Hematopoietic multipotent progenitor cell treated with erythropoietin and hydrocortisone succinate and interleukin-3 and kit ligand, for 4 days (in vitro differentiated cells): ENCODE measurements at places on chromosomes 12 and 14.

DNA sequence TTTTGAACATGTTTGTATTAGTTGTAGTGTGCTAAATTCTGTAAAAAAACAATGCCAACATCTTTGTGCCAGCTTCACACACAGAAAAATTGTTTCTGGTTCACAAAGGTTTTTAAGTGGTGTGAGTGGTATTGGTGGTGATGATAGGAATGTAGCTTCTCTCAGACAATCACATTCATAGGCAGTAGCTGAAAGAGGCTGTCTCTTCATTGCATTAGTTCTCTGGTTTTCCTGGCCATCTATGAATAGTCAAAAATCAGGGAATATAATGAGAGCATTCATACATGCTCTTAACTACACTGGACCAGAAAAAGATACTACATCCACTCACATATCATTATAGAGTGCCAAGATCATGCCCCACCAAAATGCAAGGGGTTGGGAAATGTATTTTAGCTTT lies 433.5 kb downstream of the FLRT2 start:
- DNase-seq, result no peak

DNA sequence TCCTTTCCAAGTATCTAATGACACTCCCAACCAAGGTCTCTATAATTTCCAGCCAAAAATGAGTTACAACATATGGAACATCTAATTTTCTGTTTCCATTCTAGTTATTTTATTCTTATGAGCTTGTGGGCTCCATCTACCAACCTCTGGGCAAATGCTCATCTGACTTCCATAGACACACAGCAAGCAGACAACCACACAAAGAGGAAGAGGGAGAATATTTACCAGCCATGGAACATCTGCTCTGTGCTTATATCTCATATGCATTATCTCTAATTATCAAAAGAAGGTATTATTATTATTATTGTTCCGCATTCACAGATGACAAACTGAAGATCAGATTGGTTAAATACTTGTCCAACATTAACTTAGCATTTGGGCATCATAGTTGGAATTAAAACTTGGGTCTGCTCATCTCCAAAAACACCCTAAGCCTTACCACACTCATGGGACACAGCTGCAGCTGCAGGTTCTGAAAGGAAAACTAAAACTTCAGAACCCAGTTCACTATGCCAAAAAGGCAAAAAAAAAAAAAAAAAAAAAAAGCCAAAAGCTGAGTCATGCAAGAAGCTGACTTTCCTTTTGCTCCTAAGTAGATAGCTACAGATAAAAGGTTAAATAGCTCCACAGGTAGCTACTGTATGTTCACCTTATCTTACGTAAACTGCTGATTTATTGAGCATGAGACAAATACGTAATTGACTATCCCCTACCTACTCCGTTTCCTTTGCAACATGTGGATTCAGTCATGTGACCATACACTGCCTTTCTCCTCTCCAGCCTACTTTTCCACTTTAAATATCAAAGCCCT lies 23.6 kb upstream of the TCL1B start:
- DNase-seq, result no peak

GRCh38 chr12:76080017-76080728 lies 4.3 kb downstream of the NAP1L1 start:
- no peak for DNase-seq

DNA sequence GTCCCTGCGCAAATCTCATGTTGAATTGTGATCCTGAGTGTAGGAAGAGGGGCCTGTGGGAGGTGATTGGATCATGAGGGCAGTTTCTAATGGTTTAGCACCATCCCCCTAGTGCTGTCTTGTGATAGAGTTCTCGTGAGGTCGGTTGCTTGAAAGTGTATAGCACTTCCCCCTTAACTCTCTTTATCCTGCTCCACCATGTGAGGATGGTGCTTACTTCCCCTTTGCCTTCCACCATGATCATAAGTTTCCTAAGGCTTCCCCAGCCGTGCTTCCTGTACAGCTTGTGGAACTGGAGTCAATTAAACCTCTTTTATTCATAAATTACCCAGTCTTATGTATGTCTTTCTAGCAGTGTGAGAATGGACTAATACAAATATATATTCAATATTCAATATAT lies 303.7 kb upstream of the SEL1L start:
- DNase-seq, result no peak

GRCh38 chr12:83823386-83824045 lies 1089.1 kb downstream of the SLC6A15 start:
- DNase-seq, result peak; percentile 63

GRCh38 chr12:52872644-52873389 lies 24.0 kb upstream of the KRT78 start:
- no peak for DNase-seq

DNA sequence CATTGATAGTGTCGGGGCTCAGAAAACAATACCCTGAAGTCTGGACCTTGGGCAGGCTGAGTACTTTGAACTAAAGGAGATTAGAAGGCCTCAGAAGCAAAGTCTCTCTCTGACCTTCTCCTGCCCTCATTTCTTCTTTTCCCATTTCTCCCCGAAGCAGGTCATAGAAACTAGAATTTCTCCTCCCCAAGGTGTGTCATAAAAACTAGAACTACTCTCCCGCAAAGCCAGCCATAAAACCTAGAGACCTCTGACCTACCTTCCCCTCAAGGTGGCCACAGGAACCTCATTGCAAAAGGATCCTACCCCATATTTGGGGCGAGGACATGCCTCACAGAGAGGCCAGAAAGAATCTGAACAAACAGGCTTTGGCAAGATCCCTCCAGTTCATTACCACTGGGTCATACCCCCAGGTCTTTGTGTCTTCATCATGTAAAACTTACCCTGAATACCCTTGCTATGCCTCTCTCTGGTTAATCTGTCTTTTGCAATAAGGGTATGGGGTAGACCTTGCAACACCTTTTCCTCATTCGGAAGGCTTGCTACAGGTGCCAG lies 64.7 kb upstream of the ZFP36L1 start:
- DNase-seq, result no peak

GRCh38 chr14:26526137-26526536 lies 71.7 kb downstream of the NOVA1 start:
- no peak for DNase-seq

DNA sequence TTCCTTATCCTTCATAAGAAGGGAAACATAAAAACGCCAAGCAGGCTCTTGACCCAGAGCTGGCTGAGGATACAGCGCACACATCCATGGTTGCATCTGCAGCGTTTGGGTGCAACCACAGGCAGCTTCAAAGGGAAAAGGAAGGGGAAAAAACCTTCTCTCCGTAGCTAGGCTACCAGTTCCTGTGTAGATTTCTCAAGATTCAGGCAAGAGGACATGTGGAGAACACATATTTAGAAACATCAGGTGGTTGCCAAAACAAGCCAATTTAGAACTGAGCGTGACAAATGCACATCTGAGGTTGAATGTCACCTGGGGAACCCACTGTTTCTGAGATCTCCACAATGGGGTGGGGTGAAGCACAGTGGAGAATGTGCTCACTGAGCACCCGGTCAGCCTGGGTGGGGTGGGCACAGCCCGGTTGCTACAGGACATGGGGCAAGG lies 78.3 kb upstream of the BDKRB2 start:
- peak; percentile 4 for DNase-seq

DNA sequence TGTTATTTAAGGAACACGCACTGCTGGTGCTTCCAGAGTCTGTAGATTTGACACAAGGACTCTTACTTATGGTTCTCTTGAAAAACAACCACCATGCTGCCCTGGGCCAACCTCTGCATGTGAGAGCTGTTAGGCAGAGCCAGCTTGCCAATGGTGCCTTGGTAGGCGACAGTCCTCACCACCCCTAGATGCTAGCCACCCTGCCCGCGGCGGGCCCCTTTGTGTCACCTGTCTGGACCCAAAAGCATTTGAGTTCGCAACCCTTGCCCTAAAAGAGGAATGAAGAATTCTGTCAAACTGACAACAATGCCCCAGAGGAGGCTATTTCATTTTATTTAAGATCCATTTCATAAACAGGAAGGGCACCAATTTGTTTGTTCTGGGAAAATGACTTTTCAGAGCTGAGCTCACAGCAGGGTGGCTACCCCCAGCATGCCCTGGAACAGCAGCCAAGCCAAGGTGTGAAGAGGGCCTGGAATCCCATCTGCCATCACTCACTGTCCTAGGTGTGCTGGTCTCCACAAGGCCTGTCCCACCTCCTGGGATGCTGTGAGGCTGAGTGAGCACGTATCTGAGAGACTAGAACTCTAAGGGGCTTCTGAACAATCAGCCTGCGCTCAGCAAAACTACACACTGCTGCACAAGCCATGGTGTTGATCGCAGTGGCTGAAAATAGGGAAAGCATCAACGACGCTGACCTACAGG lies 63.8 kb upstream of the FZD10 start:
- no peak for DNase-seq

GRCh38 chr12:128444598-128444997 lies 177.6 kb downstream of the TMEM132C start:
- DNase-seq, result no peak

GRCh38 chr14:99520571-99521081 lies 39.4 kb downstream of the CCNK start:
- no peak for DNase-seq

GRCh38 chr12:89040146-89040964 lies 311.9 kb downstream of the DUSP6 start:
- DNase-seq, result peak; percentile 88

DNA sequence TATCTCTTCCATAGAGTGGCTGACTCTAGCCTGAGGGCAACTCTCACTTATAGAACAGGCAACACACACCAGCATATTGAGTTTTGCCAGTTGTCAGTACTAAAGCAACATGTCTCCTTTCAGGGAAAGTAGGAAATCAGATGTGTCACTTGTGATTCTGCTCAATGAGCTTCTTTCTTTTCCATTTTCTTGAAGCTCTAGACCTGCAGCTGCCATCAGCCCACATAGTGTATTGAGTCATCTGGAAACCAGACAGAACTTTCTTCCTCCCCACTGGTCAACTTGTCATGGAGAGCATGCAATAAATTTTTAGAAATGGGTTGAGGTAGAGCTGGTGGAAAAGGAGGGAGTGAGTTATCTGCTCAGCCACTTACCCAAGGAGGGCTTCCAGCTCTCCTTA lies 209.0 kb upstream of the PLEKHG7 start:
- DNase-seq, result no peak

- peak; percentile 38 for DNase-seq
These were observed 4.4 kb upstream of the M6PR start for GRCh38 chr12:8953773-8954402.

DNA sequence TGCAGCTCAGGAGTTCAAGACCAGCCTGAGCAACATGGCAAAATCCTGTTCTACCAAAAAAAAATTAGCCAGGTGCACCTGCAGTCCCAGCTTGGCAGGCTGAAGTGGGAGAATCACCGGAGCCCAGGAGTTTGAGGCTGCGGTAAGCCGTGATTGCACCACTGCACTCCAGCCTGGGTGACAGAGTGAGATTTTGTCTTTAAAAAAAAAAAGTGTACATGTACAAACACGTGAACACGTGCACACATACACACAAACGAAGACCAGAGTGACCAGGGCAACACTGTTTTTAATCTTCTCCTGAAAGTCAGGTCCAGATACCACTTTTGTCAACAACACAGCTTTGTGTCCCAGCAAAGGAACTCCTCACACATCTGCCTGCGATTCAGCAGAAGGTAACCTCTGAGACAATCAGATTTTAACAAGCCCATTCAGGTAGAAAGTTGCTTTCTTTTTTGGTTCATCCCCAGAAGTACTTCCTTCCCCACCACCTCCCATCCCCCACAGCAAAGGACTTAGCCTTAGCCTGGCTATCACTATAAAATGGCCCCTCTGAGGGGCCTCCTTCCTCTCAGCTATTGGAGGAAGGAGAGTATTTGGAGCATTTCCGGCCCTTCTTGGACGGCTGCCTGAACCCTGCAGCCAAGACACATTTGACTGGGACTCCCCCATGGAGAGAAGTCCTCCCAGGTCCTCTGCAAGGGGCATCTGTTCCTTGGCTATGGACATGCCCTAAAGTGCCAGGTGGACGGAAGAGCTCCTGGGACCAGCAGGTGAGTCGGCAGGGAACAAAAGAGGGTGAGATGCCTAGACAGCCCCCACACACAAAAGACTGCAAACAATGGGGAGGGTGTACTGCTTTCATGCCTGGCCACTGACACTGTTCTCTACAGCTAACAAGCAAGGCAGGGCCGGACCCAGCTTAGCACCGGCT lies 9.8 kb downstream of the CTDSP2 start:
- peak; percentile 93 for DNase-seq
